ENCODE measurements at places on chromosomes 3 and 15.

GRCh38 chr3:13621381-13622221 is 72.7 kb downstream of the FBLN2 start:
- peak; percentile 84 for DNase-seq

- no peak for DNase-seq
Measured at GRCh38 chr15:51759557-51760070, 8.2 kb downstream of the TMOD2 start.

DNA sequence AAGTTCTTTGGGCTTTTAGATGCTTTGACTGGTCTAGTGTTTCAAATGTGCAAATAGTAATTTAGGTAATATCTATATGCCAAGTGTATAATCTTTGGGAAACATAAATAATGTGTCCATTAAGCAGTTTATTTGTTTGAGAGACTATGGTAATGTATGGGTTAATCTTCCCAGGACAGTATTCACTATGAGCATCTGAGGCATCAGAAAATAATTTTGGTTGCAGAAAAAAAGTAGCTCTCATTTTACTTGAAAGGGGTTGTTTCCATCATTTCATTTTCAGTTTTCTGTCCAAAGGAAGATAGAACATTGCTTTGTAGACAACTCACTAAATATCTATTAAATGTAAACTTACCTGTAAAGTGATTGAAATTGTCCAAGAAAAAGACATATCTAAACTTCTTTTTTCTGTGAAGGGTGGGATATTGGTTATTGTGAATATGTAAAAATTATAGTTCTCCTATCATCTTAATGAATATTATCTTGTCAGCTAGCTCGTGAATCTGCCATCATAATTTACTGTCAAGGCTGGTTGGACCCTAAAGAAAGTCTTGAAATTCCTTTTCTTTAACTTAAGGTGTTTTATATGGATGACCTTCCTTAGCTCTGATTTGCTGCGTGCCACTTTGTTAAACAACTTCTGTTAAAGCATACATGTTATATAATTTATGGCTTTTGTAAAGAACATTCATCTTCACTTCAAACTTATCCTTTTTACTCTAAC is 108.8 kb downstream of the EPHA3 start:
- no peak for DNase-seq

DNA sequence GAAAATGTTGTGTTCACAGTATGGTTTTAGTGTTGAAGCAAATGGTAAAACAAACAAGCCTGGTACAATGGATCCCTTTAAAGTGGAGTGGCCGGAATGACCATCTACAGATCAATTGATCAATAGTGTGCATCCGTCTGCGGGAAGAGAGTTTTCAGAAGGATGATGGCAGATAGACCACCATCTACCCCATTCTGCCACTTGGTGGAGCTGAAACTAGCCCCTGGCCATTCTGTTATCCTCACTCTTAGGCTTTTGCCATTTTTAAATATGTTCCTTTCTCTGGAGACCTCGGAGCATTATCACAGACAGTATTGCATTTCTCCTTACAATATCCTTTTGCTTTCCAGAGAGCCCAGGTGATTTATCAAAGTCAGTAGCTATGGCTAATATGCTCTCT is 258.9 kb upstream of the CFAP20DC start:
- no peak for DNase-seq

DNA sequence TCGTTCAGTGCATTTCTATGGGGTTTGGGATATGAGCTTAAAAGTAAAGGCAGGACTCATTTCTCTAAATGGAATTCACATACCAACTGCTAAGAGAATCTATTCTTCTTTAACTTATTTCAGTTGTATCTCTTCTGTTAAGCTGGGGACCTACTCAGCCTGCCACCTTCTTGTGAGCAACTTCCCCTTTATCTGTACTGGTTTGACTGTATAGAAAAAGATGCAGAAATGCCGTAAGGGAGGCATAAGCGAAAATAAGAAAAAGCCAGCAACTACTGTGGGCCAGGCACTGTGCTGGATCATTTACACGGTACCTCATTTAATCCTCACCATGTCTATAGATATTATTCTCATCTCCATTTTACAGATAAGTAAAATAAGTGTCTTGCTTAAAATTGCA is 38.4 kb downstream of the RBMS3 start:
- no peak for DNase-seq

DNA sequence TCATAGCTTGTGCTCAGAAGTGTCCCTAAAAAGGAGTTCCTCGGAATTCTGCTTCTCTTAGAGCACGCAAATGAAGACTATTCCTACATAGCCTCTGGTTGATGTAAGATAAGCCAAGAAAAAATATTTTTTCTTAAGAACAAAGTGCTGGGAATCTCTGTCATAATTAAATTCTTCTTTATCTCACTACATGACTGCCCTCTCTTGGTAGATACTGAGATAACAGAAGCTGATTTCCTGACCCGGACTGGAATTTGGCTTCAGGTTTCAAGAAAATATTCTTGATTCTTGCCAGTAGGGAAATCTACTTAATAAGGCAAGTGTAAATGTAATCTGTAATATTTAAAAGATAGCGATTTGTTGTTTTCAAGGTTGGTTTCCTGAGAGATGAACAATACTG is 31.3 kb upstream of the SETMAR start:
- DNase-seq: no peak

DNA sequence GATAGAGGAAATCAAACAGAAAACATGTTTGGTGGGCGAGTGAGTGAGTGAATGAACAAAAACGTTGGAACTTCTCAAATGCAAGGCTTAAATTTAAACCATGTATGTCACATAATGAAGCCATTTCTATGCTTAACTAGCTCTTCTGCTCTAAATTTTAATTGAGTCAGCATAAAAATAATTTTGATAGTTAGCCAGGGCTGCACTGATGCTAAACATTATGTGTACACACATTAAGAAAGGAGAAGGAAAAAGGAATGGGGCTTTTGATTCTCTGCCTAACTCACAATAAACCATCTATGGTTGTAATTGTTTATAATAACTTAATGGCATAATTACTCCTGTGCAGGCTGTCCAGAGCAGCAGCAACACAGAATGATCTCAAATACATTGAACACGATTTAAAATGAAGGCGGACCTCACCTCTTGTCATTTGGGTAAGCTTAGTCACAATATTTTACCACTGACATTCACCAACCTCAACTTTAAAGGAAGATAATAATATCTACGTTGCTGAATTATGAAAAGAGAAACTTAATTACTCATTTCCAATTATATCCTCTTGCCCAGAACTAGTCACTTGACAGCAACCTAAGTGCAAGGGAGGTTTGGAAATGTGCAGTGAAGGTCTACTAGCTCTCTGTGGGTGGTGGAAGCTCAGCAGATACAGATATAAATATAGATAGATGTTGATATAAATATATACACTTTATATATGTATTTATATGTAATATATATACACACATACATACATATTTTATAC is 318.4 kb upstream of the TRIM42 start:
- DNase-seq: no peak

Data from immature natural killer cell (primary cell).